Upper lobe of left lung (tissue), 6 donors: ENCODE measurements at places on chromosomes 2 and 18. TPM values are rescaled to one million over a fixed set of nuclear protein-coding genes. Genes with fewer than 3 reads are reported as not detected.

The CXCR1 gene
- 1.3 TPM for total RNA-seq

The DYNAP gene
- not detected for total RNA-seq

The RAB12 gene
- 24.1 TPM for total RNA-seq

The GCKR gene
- total RNA-seq: not detected

The SCYGR4 gene
- total RNA-seq: not detected

The PAX3 gene
- total RNA-seq: not detected

The DOK6 gene
- 0.89 TPM for total RNA-seq

The HS1BP3 gene
- 41.9 TPM for total RNA-seq

GRCh38 chr2:157261199-157261782 is 3.8 kb downstream of the GALNT5 start:
- peaks cover 4% of the 10 kb centered on the region for H3K4me1 ChIP-seq
- H3K27me3 ChIP-seq: no peaks in the 10 kb centered on the region
- H3K27ac ChIP-seq: peak overlapping the region; percentile 71
- peak overlapping the region; percentile 45 for H3K4me3 ChIP-seq
- no peak for DNase-seq
- no peaks in the 10 kb centered on the region for H3K36me3 ChIP-seq

DNA sequence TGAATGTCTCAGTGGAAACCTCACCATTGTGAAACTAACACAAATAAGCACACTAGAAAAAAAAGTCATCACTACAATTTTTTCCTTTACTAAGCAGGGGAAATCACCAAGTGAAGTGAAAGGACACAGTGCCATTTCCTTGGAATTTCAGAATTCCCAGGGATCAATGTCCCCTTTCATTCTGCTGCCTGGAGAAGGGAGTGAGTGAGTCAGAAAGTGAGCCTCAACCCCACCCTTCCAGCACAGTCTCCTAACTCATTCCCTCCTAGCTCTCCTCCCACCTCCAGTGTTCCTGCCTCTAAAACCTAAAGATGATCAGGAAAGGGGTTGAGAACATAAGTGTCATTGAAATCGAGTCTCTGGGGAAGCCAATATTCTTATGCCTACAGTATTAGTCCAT is 608.5 kb downstream of the RNF144A start:
- no peak overlapping the region for H3K4me3 ChIP-seq
- no peaks in the 10 kb centered on the region for H3K4me1 ChIP-seq
- no peak overlapping the region for H3K27ac ChIP-seq
- H3K36me3 ChIP-seq: no peaks in the 10 kb centered on the region

- H3K4me3 ChIP-seq: no peak overlapping the region
- no peaks in the 10 kb centered on the region for H3K27me3 ChIP-seq
- no peak for DNase-seq
These were observed 13.4 kb downstream of the DNAJB2 start for GRCh38 chr2:219292616-219293015.

DNA sequence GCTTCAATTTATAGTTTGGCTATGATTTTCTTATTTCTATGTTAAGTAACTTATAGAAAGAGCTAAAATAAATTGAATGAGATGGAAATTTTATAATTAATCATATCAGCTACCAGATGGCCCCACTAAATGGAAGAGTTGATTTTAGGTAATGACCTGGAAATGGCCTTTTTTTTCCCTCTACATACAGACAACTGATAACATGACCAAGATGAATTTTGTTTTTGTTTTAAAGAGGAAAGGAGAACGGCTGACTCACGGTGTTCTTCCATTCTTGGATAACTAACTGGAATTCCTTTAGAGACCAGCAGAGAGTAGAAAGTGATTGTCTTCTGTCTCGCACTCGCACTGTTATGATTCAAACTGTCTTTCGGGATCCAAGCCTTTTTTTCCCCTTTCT is 91.0 kb downstream of the TMEM185B start:
- no peak overlapping the region for H3K27ac ChIP-seq
- no peak for DNase-seq
- H3K4me1 ChIP-seq: no peaks in the 10 kb centered on the region
- H3K4me3 ChIP-seq: no peak overlapping the region
- H3K36me3 ChIP-seq: peaks cover 2% of the 10 kb centered on the region

DNA sequence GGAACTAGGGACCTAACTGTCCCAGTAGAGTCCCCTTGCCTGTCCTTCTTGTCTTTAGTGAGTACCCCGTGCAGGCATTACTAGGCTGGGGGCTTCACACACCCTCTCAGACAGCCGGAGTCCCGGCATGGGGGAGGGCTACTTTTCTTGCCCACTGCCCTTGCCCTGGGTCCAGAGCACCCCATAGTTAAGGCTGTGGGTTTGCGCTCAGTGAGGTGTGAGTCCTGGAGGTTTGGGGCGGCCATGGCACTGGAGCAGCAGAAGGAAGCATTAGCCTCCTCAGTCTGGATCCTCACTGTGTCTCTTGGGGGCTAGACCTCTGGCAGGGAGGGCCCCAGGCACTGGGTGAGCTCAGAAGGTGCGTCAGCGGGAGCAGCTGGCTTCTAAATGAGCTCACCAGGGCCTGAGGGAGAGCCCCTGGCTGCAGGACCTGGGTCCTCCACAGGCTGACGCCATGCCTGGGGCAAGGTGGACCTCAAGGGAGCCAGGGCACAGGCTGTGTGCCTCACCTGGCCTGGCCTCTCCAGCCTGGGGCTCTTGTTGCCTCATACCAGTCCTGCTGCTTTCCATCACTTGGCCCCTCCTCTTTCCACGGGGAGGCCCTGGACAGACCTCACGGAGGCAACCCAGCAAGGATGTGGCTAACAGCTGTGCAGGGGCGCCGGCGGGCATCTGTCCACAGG is 27.4 kb downstream of the HS6ST1 start:
- H3K4me1 ChIP-seq: no peaks in the 10 kb centered on the region
- H3K27ac ChIP-seq: no peak overlapping the region
- H3K4me3 ChIP-seq: no peak overlapping the region
- H3K27me3 ChIP-seq: no peaks in the 10 kb centered on the region
- H3K36me3 ChIP-seq: no peaks in the 10 kb centered on the region

GRCh38 chr18:33603454-33603853 is 25.4 kb downstream of the ASXL3 start:
- no peak overlapping the region for H3K27ac ChIP-seq
- no peaks in the 10 kb centered on the region for H3K36me3 ChIP-seq
- H3K27me3 ChIP-seq: no peaks in the 10 kb centered on the region
- no peaks in the 10 kb centered on the region for H3K4me1 ChIP-seq

DNA sequence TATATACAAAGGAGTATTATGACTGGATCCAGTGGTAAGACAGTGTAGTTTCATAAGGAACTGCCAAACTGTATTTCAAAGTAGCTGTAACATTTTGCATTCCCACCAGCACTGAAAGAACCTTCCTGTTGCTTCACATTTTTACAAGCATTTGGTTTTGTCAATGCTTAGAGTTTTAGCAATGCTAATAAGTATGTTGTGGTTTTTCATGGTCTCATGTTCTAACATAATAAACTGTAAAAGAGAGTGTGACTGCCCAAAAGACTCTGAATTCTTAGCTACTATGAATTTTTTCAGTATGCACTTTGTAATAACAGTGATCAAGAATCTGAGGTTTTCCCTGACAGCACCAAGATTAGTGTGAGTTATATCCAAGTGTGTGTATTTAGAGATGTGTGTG is 604.2 kb downstream of the XIRP2 start:
- H3K27ac ChIP-seq: no peak overlapping the region
- no peaks in the 10 kb centered on the region for H3K36me3 ChIP-seq
- H3K4me1 ChIP-seq: no peaks in the 10 kb centered on the region

DNA sequence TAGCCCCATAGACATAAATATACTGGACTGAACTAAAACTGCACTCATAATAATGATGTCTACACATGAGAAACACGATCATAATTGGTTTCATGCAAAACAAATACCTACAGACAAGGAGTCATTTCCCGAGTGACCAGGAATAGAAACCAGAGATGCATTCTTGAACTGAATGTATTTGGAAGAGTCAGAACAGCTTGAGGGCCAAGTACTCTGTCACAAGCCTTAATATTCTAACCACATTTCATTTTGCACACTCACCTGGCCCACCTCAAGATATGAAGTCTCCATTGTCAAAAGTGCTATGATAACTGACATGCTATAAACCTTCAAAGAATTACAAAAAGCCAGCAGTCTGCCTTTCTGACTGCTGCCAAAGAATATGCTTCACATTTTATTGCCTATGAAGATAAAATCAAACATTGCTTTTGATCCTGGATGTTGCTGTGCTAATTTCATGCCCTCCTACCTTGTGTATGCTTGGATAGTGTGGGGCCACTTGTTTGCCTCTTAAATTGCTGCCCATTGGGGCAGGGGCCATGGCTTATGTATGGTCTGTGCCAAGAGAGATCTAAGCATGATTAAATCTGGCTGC is 18.9 kb upstream of the ASAP2 start:
- H3K4me1 ChIP-seq: peaks cover 18% of the 10 kb centered on the region
- no peak overlapping the region for H3K27ac ChIP-seq
- H3K4me3 ChIP-seq: no peak overlapping the region
- DNase-seq: no peak
- H3K27me3 ChIP-seq: no peaks in the 10 kb centered on the region
- H3K36me3 ChIP-seq: no peaks in the 10 kb centered on the region
